B cell (primary cell): ENCODE measurements at places on chromosomes 4 and X. TPM values are rescaled to one million over a fixed set of nuclear protein-coding genes. Genes with fewer than 3 reads are reported as not detected.

DNA sequence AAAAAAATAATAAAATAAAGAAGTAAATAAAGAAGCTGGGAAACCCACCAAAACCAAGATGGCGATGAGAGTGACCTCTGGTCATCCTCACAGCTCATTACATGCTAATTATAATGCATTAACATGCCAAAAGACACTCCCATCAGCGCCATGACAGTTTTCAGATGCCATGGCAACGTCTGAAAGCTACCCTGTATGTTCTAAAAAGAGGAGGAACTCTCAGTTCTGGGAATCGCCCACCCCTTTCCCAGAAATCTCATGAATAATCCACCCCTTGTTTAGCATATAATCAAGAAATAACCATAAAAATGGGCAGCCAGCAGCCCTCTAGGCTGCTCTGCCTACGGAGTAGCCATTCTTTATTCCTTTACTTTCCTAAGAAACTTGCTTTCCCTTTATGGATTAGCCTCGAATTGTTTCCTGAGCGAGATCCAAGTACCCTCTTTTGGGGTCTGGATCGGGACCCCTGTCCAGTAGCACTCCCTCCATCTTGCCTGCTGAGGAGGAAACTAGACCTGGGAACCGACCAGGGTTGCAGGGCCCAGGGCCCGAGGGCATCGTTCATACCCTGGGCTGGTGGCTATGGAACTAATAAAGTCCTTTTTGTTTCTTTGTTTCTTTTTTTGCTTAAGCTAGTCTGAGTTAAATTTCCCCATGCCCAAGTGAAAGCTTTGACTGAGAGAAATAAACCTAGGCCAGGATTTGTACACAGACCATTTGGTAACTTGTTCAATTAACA lies 30.9 kb downstream of the HTT-AS start:
- DNase-seq: no peak

DNA sequence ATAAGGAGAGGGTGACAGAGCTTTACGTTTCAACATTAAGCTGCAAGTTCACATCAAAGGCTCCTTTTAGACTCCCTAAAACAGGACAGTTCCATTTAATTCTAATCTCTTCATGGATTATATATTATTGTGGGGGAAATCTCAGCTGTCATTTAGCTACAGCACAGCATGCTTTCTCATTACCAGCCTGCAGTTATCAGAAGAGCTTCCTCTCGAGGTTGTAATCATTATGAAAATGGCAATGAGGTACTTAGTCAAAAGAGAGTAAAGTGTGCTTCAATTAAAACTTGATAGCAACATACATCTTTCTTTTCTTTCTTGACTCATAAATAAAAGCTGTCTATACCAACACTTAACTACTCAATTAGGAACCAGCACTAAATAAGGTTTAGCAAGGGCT lies 896.8 kb downstream of the ADGRL3 start:
- DNase-seq: no peak

The ARSJ gene
- total RNA-seq: not detected in 2 replicates

GRCh38 chr4:105248613-105249012 lies 101.9 kb downstream of the TET2 start:
- DNase-seq: no peak

- DNase-seq: no peak
Observed at GRCh38 chr4:83022724-83023450, 12.1 kb upstream of the COPS4 start.

The SHOX gene
- not detected in 2 replicates for total RNA-seq

DNA sequence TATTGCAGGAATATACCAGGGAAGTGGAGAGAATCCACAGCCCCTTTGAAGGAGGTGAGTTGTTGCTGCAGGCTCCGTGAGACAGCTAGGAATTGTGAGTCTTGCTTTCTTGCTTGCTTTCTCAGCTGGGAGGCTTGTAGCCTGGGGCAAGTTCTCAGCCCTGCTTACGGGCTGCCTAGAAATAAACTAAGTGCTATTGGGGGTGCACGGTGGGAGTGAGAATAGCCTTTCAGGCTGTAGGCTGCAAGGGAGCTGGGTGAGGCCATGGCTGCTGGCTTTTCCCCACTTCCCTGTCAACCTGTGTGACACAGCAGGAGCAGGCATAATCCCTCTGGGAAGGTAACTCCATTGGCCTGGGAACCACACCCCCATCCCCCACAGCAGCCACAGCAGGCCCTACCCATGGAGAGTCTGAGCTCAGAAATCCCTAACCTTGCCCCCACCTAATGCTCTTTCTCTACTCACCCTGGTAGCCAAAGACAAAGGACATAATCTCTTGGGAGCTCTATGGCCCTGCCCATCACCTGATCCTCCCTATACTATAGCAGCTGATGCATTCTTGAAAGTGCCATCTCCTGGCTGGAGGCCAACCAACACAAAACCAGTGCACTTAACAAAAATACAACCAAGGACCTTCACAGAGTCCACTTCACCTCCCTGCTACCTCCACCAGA lies 113.0 kb downstream of the MMRN1 start:
- DNase-seq: no peak

The IL2RG gene
- total RNA-seq: 276 and 297 TPM in 2 replicates

DNA sequence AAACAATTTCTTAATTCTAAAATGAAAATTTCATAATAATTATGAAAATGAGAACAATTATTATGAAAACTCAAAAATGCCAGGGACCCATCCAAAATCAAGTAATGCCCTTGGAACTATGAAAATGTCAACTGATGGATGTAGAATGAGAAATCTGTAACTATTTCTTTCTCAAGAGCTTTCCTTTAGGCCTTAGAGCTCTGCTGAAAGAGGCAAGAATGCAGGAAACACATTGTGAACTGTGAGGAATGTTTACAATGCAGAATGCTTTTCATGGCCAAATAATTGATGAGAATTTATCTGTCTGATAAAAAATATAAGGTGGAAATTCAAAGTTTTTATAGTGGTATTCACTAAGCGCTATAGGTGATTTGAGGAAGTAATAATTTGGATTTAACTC lies 207.1 kb upstream of the PCDH18 start:
- DNase-seq: no peak

The WAS gene
- 98.0 and 102 TPM in 2 replicates for total RNA-seq

The MAML3 gene
- 5.3 and 6.1 TPM in 2 replicates for total RNA-seq

- no peak for DNase-seq
Observed at GRCh38 chrX:152843852-152844251, 13.0 kb downstream of the NSDHL start.

DNA sequence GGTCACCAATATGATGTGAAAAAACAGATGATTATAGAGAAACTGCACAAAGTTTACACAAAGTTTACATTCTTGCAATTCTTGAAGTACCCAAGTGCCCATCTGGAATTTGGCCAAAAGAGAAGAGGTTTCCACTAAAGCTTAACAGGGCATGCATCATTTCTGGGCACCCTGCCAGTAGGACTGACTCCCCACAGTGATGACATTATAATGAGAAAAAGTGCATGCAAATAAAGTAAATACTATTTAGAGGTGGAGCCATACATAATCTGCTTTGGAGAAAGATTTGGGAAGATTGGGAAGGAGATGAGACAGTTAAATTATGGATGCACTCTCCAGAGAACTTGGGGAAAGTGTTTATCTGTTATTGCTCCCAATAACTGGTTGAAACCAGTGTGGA lies 93.7 kb upstream of the TRPC3 start:
- no peak for DNase-seq

DNA sequence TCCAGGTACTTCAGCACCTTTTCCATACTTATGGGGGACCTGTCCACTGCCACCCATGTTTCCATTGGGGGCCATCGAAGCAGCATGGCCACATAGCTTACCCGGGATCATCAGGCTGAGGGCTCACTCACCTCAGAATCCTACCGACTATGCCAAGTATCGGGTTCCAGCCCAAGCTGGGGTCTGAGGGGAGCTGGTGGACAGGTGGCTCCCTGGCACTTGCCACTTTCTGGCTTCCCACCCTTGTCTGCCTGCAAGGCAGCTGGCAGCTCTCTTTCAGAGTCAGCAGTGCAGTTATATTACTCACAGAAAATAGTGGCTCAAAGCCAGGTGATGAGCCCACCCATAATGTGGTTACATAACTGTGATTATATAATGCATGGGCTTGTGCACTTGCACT lies 1153.8 kb downstream of the STIM2 start:
- DNase-seq: peak; percentile 2

The TMPRSS11B gene
- not detected in 2 replicates for total RNA-seq

DNA sequence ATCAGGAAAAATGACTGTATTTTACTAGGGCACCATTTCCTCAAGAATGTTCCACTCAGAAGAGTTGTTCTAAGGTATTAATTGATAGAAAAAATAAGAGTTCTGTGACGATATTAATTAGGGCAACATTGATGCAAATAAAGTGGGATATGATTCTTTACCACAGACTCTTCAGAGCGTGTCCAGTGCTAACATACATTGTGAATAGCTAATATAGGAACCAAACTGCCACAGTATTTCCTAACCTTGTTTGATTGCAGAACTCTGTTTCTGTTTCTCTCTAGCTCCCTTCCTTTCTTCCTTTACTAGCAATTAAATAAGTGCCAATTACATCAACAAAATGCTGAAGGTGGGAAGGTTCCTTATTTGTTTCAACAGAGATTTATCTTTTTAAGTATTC lies 154.1 kb upstream of the CPEB2 start:
- no peak for DNase-seq

DNA sequence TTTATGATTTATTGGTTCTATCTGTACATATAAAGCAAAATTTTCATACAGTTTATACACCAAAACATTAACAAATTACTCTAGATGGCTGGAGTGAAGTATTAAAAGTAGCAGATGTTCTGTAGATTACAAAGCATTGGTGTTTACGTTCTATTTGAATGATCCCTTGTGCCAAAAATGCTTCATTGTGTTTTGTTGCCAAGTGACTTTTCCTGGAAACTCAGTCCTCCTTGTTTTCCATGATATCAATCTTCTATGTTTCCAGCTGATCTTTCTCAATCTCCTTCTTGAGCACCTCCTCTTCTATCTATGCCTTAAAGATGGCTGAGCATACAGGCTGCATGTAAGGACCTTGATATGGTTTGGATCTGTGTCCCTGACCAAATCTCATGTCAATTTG lies 263.6 kb upstream of the CTSO start:
- no peak for DNase-seq

- DNase-seq: no peak
Observed at GRCh38 chrX:9267415-9267814, 197.4 kb upstream of the TBL1X start.

- no peak for DNase-seq
Observed at GRCh38 chrX:153333266-153333665, 687 bp upstream of the ZNF275 start.

The CENPVL2 gene
- not detected in 2 replicates for total RNA-seq

- no peak for DNase-seq
Observed at GRCh38 chr4:73021634-73022033, 47.9 kb downstream of the COX18 start.

DNA sequence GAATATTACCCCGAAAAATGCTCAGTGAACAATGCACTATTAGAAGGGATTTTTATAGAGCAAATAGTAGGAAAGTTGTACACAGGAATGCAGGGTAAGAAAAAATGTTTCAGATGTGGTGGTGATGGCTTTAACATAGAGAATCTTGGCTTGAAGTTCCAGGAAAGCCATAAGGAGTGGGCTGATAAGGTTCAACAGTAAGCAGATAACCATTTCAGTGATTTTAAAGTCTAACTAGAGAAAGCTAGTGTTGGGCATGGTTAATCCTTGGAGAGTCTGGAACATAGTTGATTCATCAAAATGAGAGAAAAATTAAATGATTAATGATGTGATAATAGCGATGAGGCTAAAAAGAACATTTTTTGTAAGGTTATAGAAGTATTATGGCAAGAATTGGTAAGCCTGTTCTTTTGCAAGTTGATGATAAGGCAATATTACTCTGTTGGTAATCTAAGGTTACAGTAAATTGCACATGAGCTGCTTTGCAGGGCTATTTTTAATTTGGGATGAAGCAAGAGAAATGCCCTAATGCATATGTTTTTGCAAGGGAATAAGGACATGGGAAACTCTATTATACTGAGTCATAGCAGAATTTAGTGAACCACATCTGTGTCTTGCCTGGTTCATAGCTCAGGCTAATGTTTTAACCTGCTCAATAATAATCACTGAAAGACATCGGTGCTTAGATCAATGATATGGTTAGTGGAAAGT lies 44.3 kb downstream of the GALNTL6 start:
- no peak for DNase-seq

GRCh38 chr4:123972031-123972430 lies 575.4 kb downstream of the SPRY1 start:
- DNase-seq: no peak

The F11 gene
- total RNA-seq: not detected in 2 replicates

- no peak for DNase-seq
Observed at GRCh38 chr4:110830461-110830860, 207.6 kb upstream of the PITX2 start.

- DNase-seq: no peak
Observed at GRCh38 chr4:7656244-7656800, 221.6 kb upstream of the PSAPL1 start.

GRCh38 chrX:31139961-31140360 lies 68.1 kb upstream of the FTHL17 start:
- DNase-seq: no peak

DNA sequence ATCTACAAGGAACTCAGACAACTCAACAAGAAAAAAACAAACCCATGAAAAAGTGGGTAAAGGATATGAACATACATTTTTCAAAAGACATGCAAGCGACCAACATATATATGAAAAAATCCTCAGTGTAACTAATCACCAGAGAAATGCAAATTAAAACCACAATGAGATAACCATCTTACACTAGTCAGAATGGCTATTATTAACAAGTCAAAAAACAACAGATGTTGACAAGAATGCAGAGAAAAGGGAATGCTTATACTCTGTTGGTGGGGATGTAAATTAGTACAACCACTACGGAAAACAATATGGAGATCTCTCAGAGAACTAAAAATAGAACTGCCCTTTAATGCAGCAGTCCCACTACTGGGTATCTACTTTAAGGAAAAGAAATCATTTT lies 12.1 kb downstream of the NIPAL1 start:
- no peak for DNase-seq
